ENCODE measurements at places on chromosomes 7 and 10.

GRCh38 chr7:12714379-12714737 is 26.9 kb downstream of the ARL4A start:
- DNase-seq = no peak

DNA sequence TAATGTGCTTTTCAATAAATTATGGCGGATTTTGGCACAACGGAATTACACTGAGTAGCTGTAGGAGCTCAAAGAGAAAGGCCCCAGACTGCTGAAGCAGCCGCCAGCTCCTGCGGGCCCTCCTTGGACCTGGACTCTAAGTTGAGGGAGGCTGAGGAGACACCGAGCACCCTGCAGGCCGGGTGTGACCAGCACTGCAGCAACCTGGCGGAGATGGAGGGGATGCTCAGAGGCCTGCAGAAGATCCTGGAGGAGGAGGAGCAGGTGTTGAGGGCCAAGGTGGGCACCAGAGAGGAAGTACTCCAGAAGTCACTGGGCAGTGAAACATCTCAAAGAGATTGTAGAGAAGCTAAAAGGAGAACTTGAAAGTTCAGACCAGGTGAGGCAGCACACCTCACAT is 33.0 kb upstream of the POM121L12 start:
- DNase-seq = no peak

DNA sequence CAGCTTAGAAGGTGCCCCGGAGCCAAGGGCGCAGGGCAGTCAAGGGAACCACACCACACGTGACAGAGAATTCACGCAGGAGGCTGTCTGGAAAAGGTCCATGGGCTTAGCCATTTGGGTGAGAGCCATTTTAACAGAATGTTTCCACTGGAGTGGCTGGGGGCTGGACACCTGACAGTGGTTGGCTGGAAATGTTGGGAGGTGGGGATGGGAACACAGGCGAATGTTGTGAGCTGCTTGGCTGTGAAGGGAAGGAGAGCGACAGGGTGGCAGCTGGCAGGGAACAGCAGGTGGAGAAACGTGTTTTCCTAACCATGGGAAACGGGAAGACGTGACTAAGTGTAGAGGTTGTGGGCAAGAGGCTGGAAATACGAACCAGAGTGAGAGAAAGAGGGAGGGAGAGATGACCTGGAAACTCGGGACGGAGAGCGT is 100.5 kb upstream of the ZNF32 start:
- DNase-seq = no peak

DNA sequence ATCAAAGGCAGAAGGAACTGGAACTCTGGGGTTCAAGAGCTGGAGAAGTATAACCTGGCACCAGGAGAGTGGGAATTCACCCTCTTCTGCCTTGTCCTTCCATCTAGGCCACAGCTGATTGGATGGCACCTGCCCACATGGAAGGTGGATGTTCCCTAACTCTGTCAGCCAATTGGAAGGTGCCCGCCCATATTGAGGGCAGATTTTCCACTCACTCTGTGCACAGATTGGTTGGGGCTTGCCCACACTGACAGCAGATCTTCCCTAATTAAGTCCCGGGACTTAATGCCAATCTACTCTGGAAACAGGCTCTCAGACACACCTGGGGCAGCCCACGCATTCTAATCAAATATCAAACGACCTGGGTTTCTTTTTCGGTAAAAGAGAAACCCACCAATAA is 1142.3 kb upstream of the CELF2 start:
- DNase-seq = no peak

DNA sequence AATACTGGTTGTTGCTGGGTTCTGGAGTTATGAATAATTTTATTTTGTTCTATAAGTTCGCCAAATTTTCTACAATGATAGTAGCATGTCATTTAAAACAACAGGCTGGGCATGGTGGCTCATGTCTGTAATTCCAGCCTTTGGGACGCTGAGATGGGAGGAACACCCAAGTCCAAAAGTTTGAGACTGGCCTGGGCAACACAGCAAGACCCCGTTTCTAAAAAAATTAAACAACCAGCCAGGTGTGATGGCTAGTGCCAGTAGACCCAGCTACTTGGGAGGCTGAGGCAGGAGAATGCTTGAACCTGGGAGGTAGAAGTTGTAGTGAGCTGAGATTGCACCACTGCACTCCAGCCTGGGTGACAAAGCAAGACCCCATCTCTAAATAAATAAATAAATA is 347.7 kb downstream of the PARD3 start:
- no peak for DNase-seq

DNA sequence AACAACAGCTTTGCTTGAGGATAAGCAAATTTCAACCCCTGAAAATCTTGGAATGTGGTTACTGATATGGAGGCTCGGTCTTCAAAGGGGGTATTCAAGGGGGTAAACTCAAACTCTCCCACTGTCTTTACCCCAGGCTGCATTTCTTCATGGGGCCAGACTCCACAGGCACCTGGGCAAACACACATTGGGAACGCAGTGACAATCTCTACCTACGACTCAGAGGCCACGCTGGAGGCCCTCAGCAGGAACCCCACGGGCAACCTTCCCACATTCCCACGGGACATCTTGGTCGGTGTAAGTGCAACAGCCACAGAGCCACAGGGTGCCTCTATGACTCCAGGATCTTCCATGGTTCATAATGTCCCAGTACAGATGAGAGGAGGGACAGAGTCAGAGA is 2.2 kb upstream of the INSIG1 start:
- DNase-seq = no peak

DNA sequence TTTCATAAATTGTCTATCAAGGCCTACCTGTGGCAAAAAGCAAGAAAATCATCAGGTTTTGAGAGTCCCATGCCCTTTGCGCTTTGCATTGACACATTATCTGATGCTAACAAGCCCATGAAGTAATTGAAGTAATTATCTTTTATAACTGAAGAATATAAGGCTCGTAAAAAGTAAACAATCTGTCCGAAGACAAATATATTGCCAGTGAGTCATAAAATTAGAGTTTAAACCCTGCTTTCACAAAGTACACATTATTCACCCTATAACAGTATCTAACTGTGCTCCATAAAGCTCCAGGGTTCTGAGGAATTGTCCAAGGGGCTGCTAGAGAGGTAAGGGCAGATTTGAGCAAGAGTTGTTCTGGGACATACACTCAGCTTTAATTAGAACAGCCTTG is 102.3 kb upstream of the PPP1R3A start:
- no peak for DNase-seq

DNA sequence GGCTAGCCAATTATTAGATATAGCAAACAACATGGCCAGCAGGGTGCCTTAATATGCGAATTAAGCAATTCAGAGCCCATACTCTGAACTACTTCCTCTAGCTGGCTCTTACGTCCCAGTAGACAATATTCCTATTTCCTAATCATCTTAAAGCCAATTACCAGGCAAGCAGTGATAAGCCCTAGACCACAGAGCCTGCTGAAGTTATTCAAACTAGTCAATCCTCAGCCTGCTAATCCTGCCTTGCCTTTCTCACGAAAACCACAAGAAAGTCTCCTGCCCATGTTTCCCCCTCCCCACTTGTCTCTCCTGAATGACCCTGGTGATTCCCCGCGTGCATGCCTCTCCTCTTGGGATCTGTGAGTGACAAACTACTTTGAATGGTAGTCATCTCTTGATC is 86.8 kb upstream of the CACNA2D1 start:
- DNase-seq = no peak

DNA sequence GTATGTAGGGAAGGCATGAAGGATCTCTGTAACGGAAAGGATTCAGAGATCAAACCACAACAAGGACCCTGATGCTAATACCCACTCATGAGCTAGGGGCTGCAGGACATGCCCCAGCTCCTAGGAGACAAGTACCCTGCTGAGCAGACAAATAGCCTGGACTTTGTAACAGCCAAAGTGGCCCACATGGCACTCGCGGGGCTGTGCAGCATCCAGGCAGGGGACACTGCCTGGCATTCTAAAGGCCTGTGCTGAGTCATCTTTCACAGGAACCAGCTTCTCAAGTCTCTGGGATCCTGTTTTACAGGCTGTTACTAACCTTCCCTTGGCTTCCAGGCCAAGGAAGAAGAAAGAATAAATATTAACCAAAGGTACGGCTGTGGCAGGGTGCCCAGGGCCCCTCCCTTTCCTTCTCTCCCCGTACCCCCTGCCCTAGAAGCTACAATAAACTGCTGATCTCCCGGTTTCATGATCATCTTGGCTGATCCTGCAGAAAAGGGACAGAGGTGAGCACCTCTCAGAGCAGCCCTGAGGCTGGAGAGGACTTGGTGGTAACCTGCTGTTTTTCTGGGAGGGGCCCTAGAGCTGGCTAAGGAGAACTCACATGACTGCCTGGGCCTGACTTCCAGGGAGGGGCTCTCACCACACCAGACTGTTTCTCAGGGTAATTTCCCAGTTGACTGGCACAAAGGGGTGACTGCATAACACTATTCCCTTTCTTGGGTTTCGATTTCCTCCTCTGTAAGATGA is 4.2 kb upstream of the RPEL1 start:
- DNase-seq = no peak

DNA sequence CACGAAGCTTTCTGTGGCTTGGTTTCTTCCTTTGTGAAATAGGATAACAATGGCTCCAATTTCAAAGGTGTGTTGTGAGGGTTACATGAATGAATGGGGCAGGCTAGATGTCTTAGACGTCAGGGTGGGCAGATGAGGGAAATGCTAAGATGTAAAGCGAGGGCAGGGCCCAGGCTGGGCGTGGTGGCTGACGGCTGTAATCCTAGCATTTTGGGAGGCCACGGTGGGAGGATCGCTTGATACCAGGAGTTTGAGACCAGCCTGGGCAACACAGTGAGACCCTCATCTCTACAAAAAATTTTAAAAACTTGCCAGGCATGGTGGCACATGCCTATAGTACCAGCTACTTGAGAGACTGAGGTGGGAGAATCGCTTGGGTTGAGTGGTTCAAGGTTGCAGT is 607.7 kb upstream of the FOXK1 start:
- DNase-seq = no peak

DNA sequence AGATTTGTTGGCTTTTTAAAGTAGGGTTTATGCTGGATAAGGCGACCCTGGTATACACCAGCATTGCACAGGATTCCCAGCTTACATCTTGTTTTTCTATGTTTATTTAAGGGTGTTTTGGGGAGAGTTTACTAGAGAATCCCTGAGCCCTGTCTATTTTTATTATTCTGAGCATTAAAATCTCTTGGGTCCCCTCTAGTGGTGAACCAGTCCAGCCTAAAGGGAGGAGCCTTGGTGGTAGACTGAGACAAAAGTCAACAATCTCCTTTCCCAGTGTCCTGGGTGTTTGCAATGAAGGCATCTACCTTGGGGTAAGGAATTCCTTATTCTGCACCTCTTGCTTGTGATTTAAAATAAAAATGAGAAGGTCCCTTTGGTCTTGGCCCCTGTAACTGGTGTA is 38.2 kb downstream of the ANTXRL start:
- no peak for DNase-seq

- no peak for DNase-seq
Observed at GRCh38 chr10:112951359-112952281, 1.6 kb downstream of the TCF7L2 start.

DNA sequence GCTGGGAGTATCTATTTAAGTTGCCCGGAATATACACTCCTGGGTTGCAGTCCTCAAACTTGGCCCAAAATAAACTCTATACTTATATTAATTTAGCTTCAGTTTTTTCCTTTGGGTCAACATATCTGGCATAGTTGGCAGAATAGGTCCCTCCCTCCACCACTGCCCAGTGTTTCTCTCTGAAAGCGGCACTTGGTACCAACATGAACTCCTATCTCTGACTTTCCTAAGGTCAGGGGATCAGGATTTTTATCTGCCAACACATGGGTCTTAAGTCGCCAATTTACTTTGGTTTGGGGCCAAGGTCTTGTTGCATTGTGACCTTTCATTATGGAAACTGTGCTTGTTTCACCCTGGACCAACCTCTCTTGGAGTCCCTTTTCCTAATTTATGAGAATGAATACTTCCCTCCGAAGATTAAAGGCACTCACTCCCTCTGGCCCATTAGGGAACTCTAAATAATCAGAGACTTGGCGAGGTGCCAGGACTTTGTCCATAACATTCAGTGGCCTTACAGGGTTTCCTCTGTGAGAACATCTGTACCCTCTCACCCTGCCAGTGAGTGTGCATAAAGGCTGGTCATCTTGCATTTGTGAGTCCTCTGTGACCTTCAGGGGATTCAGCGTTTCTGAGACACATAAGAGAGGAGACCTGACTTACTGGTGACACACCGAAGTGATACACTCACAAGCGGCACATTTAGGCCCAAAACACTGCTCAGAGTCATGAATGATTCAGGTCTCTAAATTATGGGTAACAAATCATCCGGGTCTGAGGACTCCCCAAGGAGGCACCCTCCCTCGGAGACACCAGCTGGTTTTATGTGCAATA is 19.7 kb upstream of the FKBP9 start:
- DNase-seq = no peak

DNA sequence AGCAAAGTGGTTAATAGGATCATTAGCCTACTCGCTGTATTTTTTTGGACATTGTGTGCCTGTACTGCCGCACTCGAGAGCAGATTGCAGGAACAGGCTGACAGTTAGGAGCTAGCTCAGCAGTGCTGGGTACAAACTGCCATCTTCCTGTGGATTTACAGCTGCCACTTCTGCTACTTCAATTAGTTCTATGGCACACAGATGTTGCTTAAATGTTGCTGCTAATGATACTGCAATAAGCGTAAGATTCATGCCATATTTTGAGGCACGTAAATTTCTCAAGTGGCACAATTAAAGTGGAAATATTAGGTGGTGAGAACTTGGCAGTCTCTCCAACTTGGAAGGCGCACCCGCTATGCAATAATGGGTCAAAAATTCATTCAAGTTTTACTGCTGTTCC is 171.9 kb downstream of the EBF3 start:
- no peak for DNase-seq

DNA sequence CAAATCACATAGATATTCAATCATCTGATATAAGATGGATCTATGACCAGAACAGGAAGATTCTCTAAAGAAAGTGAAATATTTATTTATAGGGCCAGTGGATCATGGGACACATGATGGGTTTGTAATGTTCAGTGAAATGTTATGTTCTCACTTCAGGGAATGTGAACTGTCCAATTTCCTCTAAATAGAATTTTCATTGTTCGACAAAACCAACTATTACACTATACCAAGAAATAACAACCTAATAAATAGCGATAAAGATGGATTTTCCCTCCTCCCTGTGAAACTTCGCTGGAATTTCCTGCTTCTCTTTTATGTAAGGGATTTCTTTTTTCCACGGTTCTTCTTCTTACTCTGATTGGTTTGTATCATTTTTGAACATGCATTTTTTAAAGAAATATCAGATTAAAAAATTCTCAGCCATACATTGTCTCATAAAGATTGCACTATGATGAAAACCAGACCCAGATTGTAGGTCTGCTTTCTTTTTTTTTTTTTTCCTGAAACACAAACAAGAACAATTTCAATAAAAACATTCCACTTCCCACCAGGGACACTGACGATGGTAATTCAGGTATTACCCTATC is 139.8 kb upstream of the ZEB1 start:
- DNase-seq = no peak

- no peak for DNase-seq
Observed at GRCh38 chr7:48424731-48425130, 253.5 kb downstream of the ABCA13 start.

GRCh38 chr10:132946-133898 is 2.0 kb upstream of the ZMYND11 start:
- DNase-seq = peak; percentile 62

Data from non-pigmented ciliary epithelial cell (primary cell).